ENCODE measurements at places on chromosomes 12 and 14. TPM values are rescaled to one million over a fixed set of nuclear protein-coding genes. Genes with fewer than 3 reads are reported as not detected.

HIF1A gene
- total RNA-seq, result 130 TPM

- no peak for DNase-seq
Observed at GRCh38 chr12:102806110-102806509, 110.9 kb downstream of the PAH start.

MORN3 gene
- 0.59 TPM for total RNA-seq

- no peak for DNase-seq
Observed at GRCh38 chr14:20631023-20631879, 10.2 kb downstream of the OR6S1 start.

DNA sequence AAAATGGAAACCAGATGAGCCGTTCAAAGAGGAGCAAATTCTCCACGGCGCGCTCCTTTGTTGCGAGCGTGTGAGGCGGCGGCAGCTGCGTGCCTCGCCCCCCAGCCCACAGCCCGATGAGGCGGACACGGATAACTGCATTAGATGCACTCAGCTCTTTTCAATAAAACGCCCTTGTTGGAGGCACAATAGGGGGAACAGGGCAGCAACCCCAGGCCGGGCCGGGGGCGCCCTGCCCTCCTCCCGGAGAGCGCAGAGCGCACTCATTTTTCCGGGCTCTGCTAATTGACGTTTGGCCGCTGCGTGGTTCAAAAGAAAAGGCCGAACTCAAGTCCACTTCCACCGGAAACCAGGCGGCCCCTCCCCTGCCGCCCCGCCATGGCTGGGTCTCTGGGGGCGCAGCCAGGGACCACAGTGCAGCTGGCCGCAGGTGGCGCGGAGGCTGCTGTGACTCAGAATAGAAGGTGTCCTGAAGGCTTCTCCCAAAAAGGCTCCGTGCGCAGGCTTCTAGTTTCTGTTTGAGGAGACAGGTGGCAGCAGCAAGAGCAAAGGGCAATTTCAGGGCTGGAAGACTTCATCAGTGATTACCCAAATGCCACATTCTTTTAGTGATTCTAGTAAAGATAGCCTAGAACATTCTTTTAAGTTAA is 29.0 kb upstream of the SMOC1 start:
- DNase-seq, result no peak

DNA sequence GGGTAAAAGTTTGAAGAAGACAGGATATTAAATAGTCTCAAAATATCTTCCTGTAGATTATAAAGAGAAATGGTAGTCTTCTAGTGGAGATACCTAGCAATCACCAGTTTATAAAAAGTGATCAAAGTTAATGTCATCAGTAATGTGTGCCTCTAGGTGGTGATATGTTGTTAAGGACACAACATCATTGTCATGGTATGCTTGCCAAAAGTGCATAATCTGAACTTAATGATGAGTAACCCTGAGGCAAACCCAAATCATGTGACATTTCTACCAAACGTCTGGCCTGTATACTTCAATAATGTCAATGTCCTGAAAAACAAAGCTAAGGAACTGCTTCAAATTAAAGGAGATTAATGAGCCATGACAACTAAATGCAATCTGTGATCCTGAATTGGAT is 214.7 kb downstream of the PHLDA1 start:
- DNase-seq, result peak; percentile 12
